ENCODE measurements at places on chromosomes 4 and X.
A peak's percentile ranks its signal among the peaks of the same experiment; 100 is the strongest.

DNA sequence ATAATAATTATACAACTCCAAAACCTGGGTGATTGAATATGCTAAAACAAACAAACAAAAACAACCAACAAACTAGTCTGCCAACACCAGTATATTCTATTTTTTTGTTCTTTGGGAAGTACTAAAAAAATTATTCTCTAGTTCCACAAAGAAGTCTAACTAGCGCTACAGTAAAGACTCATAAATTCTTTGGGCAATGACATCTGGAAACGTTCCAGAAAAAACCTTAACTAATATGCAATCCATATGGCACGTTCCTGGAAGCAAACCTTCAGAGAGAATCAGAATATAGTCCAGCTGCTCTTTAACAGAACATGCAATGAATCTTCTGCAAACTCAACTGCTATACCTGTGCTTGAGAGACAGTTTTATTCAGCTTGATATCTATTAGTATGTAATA is 500.1 kb downstream of the TRAM1L1 start:
- no peak for DNase-seq

DNA sequence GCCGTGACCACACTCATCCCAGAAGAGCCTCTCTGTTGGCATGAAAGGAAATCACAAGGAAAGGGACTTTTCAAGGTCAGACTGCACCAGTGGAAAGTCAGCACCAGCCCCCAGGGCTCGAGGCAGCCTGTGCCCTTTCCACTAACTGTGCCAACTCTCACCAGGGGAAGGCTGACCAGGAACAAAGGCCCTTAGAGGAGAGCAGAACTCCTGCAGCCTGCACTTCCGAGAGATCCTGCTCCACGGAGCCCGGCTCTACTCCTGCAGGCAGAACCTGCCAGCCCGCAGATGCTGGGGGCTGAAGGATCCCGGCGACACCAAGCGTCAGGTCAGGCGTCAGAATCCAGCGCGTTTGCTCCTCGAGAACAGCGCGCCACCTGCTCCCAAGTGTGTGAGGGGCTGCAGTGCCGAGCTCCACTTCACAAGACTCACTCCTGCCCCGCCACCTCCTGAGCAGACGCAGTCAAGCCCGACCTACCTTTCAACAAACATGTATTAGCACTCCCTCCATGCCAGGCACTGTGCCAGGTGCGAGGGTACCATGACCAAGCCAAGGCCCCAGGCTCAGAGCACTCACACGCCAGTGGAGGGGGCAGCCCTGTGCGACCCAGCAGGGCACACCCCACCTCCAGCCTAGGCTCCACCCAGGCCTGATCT is 13.6 kb upstream of the HELT start:
- DNase-seq, result no peak

DNA sequence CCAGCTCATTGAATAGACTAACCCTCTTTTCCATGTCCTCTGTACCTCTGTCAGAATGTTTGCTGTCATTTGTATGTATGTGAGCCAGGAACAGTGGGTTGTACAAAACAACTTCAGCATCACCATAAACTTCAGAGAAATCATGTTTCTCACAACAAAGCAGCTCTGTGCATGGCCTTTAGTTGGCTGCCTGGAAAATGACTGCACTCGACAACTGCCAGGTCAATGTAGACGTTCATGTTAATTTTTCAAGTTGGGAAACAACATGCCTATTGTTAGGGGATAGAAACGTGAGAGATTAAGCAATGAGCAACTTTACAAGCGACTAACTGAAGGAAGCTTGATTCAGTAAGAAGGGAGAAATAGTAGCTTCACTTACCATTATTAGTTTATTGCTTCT is 17.9 kb upstream of the CXCL11 start:
- no peak for DNase-seq

DNA sequence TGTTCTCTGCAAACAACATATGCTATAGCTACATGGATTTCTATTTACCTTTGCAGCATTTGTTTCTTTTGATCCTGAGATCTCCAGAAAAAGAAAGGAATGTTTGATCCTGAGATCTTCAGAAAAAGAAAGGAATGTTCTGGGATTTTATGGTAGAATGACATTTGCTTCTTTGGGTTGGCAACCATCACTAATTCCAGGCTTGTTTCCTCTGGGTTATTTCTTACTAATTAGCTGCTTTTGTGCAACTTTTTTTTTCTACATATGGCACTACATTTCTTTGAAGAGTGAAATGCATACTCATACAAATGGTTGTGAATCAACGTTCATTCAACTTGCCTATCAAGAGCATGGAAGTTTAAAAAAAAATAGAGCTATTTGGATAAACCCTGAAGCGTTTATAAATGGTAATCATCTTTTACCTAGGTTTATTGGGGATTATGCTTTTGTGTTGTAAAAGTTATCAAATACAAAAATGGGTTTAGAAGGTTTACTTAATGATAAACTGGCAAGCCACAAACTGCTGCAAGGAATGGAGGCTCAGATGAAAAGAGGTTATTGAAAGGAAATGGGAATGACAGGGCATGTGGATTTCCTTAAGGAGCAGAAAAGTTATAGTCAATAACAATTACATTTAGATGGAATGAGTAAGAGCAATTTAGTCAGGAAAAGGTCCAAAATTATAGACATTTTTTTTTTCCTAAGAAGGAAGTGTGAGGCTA is 95.6 kb upstream of the PCDH18 start:
- DNase-seq, result no peak

DNA sequence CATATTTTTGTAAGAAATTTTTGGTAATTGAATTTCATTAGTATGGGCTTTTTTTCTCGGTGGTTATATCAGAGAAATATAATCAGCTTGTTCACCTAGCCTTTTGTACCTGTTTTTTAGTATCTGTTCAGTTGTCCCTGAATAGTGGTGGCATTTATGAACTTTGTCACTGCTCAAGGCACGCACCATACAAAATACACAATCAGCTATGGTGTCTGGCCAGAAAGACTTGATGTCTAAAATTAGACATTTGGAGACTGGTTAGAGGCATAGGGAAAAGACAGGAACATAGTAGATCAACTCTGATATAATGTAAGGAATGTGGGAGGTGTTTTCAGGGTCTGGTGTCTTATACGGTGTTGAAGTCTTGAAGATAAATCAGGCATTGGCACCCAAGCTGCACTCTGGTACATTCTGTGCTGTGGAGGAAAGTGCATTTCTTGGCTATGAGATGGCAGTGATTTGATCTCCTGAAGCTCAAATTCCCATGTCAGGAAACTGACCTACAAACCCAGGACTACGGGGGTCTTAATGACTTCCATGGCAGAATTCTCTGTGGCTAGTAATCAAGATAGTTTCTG is 3.6 kb downstream of the ART3 start:
- no peak for DNase-seq

DNA sequence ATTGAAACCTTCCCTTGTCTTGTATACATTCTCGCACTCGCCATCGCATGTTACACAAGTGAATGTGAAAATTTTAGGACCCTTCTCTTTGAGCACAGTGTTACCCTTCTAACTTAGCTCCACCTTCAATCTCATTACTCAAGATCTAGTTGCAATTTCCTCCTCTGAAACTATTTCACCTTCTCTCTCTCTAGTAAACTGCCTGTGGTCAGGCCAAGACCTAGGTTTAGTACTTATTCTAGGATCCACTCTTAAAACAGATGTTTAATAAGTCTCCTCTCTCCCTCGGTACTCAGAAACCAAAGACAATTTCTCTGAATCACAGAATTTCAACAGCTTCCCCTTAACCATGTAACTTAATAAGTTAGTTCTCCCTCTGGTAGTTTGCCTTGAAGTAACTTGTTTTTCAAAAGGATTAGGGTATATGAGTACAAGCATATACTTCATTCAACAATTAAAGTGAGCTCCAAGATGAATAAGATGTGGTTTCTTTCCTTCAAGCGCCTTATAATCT is 156.0 kb downstream of the SH3KBP1 start:
- DNase-seq, result no peak

- no peak for DNase-seq
Observed at GRCh38 chrX:74369666-74370065, 51.6 kb upstream of the SLC16A2 start.

DNA sequence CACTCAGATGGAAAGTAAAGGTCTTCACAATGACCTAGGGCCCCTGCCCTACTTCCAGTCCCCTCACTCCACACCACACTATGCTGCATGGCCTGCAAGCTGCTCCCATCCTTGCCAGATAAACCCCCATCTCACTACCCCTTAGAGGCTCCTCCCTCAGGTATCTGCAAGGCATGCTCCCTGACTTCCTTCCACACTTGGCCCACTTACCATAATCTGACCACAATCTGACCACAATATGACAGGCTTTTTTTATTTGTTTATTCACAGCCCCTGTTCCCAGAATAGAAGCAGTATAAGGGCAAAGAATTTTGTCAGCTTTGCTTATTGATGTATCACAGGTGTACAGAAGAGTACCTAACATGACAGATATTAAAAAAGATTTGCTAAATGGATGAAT is 124.7 kb downstream of the CAMK2D start:
- DNase-seq, result no peak

DNA sequence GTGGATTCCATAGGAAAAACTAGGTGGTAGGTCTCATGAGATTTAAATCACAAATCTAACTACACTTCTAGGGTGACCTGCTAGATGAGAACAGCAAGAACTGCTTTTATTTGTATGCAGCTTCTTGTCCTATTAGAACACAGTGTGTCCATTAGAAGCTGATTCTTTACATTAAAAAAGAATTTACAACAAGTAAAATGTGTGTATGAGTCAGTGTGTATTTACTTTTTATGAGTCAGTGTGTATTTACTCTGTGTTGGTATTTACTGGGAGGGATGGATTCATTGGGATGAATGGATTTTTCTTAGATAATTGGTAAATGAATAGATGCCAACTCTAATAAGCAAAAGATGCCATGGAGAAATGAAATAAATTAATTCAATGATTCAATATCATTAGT is 40.6 kb upstream of the XPNPEP2 start:
- no peak for DNase-seq

GRCh38 chrX:133999031-133999705 is 13.8 kb upstream of the GPC3 start:
- peak; percentile 48 for DNase-seq

GRCh38 chrX:30865015-30865414 is 24.0 kb downstream of the TAB3 start:
- no peak for DNase-seq

DNA sequence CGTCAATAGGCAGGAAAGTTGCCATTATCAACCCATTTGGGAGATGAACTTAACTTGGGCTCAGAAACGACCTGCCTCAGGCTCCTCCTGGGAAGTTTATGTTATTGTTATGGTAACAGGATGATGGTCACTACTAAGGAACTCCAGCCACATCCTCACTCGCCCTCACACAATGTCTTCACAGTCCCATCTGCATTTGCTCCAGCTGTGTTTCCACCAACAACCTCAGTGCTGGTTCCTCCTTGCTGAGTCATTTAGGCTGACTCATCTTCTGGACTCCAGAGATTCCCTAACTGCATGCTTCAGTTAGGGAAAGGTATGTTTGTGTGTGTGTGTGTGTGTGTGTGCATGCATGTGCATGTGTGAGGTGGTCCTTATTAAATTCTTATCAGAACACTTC is 293.4 kb upstream of the BOD1L1 start:
- peak; percentile 100 for DNase-seq

DNA sequence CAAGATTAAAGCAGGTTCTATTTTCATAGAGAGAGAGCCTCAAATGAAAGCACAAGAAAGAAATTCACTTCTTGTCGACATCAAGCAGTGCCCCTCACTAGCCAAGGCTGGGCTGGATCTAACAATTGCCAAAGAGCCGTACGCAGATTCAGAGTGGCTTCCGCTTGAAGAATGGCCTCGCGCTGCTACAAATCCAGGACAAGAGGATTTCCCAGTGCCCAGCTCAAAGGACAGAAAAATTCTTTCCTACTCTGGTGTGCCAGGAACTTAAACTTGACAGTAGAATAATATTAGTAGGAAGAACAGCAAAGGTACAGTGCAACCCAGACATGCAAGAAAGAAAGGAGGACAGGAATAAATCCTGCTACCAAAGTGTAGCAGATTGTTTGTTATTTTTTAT is 56.5 kb upstream of the PPARGC1A start:
- no peak for DNase-seq

DNA sequence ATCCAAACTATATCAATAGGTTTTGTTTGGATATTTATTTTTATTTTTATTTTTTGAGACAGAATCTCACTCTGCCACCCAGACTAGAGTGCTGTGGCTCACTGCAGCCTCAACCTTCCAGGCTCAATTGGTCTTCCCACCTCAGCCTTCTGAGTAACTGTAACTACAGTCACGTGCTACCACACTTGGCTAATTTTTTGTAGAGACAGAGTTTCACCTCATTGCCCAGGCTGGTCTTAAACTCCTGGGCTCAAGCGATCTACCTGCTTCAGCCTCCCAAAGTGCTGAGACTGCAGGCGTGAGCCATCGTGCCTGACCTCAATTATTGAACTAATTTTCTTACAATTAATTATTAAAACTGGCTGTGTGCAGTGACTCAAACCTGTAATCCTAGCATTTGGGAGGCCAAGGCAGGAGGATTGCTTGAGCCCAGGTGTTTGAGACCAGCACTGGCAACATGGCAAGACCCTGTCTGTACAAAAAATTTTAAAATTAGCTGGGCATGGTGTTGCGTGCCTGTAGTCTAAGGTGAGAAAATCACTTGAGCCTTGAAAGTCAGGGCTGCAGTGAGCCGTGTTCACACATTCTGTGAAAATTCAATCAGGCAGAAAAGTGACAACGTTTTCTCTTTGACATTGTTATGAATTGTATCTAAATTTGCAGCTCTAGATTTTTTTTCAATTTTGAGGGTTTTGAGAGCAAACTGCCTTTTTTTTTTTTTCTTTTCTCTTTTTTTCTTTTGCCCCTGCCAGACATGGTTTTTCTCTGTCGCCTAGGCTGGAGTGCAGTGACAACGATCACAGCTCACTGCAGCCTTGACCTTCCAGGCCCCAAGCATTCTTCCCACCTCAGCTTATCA is 66.0 kb downstream of the UBE2K start:
- no peak for DNase-seq

DNA sequence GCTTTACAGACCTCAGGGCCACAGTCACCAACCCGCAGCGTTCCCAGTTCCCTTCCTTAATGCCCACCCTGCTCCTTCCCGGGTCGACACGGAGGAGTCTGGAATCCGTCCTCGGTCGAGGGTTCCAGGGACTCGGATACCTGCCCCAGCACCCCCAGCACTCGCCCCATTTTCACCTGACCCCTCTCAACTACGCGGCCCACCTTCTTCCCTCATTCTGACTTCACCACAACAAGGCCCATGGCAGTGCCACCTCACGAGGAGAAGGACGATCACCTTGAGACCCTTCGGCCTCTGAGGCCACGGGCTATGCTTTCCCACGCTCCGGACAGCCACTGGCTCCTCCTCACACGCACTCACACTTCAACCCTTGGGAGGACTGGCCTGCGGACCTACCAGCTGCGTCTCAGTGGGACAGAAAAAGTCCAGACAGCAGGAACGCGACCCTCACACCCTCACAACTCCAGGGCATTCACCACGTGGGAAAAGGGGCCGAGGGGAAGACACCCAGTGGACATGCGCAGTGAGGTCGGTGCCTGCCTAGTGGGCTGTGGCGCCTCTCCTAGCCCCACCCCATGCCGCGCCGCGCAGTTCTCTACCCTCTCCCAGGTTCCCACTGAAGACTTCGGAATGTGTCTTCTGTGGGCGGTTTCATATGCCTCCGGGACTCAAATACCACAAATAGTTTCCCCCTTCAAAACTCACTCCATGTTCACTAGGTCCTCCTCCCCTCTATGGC is at the start of gene XAGE3:
XAGE3 (minus strand) TSS at position 474 of the 739 bp plus-strand sequence. CDS start 950 bp downstream, outside the sequence.
- no peak for DNase-seq

- no peak for DNase-seq
Observed at GRCh38 chr4:134132086-134132783, 69.4 kb downstream of the PABPC4L start.
